ENCODE measurements at places on chromosomes 12 and 14.

- DNase-seq: no peak
These were observed 140.1 kb upstream of the ATP2B1 start for GRCh38 chr12:89848732-89849131.

DNA sequence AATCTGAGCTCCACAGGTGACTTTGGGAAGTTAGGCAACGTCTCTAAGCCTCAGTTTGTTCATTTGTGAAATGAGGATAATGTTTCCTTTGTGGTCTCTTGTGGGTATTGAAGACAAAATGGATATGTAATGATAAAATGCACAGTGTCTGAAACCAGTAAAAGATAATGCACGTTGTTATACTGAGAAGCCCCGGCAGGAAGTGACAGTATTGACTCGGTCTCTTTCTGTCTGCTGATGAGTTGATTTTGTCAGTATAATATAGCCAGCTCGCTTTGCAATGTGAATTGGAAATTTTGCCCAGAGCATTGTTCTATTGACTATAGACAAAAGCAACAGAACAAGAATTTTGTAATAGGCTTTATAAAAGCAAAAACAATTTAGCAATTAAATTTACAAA is 49.2 kb upstream of the SLC38A1 start:
- DNase-seq: no peak

DNA sequence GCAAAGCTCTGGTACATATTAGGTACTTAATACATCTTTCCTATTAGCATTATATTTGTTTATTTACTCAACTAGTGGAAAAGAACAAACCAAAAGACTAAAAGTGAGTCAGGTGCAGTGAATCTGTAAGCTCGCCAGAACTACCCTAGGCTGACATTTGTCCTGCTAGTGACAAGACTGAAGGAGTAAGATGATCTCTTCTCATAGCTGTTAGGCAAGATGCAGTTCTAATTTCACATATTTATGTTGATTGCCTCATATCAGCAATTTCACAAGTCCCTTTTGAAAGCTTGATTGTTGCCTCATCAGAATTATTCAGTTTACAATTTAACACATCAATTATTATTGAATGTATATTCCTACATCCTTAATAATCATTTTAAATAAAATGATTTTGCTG is 293.0 kb upstream of the NAV3 start:
- DNase-seq: no peak

DNA sequence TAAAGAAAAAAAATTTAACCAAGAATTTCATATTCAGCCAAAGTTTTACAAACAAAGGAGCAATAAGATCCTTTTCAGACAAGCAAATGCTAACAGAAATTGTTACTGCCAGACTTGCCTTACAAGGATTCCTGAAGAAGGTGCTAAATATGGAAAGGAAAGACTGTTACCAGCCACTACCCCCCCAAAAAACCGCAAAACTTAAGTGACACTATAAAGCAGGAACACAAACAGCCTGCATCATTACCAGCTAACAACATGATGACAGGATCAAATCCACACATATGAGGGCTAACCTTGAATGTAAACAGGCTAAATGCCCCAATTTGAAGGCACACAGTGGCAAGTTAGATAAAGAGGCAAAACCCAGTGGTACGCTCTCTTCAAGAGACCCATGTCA is 55.7 kb downstream of the APOBEC1 start:
- DNase-seq: no peak

DNA sequence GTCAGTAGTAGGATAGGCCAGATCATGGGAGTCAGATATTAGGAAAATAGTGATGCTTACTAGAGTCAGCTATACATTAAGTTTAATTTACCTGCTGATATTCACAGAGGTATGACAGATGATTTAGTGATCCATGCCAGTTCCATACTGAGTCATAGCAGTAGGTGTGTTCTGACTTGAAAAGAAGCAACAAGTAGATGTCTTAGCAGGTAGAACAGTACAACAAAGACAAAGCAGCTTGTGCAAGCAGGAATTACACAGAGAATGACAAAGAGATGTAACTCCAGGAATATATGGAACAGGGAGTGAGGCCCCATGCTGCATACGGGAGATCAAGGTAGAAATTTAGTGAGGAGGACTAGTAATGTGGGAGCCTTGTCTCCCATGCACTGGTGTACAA is 556.9 kb downstream of the SLC16A7 start:
- no peak for DNase-seq

DNA sequence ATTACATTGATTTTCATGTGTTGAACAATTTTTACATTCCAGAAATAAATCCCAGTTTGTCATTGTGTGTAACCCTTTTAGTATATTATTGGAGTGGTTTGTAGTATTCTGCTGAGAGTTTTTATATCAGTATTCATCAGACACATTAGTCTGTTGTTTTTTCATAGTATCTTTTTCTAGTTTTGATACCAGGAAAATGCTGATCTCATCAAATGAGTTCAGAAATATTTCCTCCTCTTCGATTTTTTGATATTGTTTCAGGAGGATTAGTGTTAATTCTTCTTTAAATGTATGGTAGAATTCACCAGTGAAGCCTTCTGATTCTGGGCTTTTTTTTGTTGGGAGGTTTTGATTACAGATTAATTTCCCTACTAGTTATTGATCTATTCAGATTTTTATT is 15.3 kb downstream of the CLEC6A start:
- no peak for DNase-seq

DNA sequence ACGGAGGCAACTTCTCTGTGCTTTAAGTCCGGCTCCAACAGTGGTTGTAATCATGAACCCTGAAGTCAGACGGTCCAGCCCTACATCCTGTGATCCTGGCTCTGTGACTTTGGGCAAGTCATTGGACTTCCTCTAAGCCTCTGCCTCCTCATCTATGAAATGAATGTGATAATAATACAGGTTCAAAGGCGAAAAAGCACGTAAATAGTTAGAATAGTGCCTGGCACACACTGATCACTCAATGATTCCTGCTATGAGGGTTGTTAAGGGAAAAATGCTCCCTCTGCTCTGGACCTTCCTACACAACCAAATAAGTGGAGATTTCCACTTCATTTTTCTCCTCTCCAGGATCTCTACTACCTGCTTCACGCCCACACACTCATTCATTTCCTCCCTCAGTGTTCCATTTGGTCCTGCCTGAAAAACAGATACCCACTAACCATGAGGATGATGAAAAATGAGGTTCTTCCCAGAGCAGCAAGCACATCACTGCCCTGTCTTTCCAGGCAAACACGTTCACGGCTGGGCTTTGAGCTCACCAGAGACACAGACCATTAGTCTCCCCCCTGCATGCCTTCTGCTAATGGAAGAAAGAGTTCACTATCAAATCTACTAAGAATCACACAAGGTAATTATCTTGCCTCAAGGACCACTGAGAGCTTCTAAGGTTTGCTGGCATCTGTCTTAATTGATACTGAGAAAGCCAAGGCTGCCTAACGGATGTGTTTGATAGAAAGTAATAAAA is 13.2 kb downstream of the NUAK1 start:
- no peak for DNase-seq

GRCh38 chr14:24665440-24665991 is 31.5 kb upstream of the GZMB start:
- no peak for DNase-seq

GRCh38 chr14:97713023-97713422 is 915.8 kb downstream of the VRK1 start:
- DNase-seq: no peak

GRCh38 chr12:19496219-19496878 is 57.1 kb downstream of the AEBP2 start:
- no peak for DNase-seq

GRCh38 chr12:68001486-68002466 is 12.5 kb downstream of the IFNG-AS1 start:
- no peak for DNase-seq

GRCh38 chr12:83197483-83197914 is 510.8 kb downstream of the TMTC2 start:
- DNase-seq: no peak

DNA sequence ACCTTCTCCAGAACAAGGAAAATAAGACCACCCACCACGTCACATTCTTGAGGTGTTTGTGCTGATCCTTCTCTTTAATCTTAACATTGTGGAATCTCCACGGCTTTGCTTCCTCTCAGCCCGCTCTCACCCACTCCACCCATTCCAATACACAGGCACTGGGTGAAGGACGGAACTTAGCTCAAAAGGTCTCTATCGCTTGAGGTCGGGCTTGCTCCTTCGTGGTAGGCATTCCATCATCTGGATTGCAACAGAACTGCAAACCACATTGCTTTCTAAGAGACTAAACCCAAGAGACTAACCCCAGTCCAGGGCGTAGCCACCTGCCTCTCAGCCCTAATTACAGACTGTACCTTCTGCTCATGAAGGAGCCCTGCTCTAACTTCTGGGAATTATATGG is 24.0 kb upstream of the MDM2 start:
- DNase-seq: no peak

Data from stimulated activated CD4-positive, alpha-beta T cell treated with anti-CD3 and anti-CD28 coated beads, TNF-alpha, amount 100 ng/mL, for 1 hour (primary cell).